ENCODE measurements at places on chromosomes 12 and 14. TPM values are rescaled to one million over a fixed set of nuclear protein-coding genes. Genes with fewer than 3 reads are reported as not detected.
A peak's percentile ranks its signal among the peaks of the same experiment; 100 is the strongest.

- no peak overlapping the region for H3K4me3 ChIP-seq
- H3K4me1 ChIP-seq: no peaks in the 10 kb centered on the region
- no peak for DNase-seq
- H3K27ac ChIP-seq: no peak overlapping the region
These were observed 32.8 kb downstream of the CCER1 start for GRCh38 chr12:90922145-90922627.

DNA sequence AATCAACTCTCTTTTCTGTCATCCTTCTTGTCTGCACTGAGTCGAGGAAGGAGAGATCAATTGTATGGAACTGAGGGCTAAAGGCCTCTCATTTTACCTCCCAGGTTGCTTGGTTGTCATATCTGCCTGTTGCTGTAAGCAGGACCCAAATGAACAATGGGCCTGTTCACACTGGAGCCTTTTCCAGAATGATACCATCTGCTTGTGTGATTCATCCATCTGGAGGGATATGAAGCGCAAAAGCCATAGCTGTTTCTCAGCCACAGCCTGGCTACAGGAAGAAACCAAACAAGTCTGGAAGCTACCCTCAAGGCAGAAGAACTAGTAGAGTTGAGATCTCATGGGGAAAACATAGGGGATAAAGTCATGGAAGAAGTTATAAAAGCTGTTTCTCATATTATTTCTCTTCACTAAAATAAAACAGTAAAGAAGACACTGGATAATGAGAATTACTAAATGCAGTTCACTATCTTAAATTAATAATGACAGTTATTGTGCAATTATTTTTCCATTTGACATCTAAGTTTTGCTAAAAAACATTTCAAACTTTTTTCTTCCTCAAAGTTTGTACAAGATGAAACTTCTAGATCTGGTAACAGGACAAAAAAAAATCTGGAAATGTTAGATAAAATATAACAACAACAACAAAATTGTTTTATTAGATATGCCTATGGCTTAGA lies 106.3 kb downstream of the SPTSSA start:
- no peak overlapping the region for H3K27ac ChIP-seq
- H3K4me3 ChIP-seq: no peak overlapping the region
- no peaks in the 10 kb centered on the region for H3K36me3 ChIP-seq
- no peaks in the 10 kb centered on the region for H3K27me3 ChIP-seq
- H3K4me1 ChIP-seq: peaks cover 3% of the 10 kb centered on the region

- H3K36me3 ChIP-seq: no peaks in the 10 kb centered on the region
- H3K4me3 ChIP-seq: no peak overlapping the region
- H3K27ac ChIP-seq: no peak overlapping the region
- no peak for DNase-seq
- no peaks in the 10 kb centered on the region for H3K4me1 ChIP-seq
These were observed 60.3 kb downstream of the TESC start for GRCh38 chr12:117038919-117039318.

- no peak overlapping the region for H3K4me3 ChIP-seq
- H3K27ac ChIP-seq: no peak overlapping the region
- no peaks in the 10 kb centered on the region for H3K4me1 ChIP-seq
- H3K36me3 ChIP-seq: no peaks in the 10 kb centered on the region
- peaks cover 8% of the 10 kb centered on the region for H3K27me3 ChIP-seq
These were observed 428.1 kb downstream of the NRXN3 start for GRCh38 chr14:78598046-78598920.

DNA sequence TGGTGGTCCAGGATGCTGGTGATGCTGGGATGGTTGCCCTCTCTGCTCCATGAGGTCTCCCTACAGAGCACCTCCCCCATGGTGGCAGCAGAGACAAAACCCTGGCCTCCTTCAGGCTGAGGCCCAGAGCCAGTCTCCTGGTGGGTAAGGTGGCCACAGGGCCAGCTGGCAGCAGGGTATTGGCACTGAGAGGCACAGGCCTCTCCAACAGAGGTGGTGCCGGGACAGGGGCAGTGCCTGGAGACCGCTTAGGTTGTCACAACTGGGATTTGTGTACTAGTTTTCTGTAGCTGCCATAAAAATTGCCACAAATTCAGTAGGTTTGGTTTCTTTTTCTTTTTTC lies 6.1 kb upstream of the MTA1 start:
- no peak overlapping the region for H3K4me3 ChIP-seq
- DNase-seq: no peak

- H3K27me3 ChIP-seq: no peaks in the 10 kb centered on the region
- no peaks in the 10 kb centered on the region for H3K4me1 ChIP-seq
- no peak for DNase-seq
- no peak overlapping the region for H3K27ac ChIP-seq
- H3K36me3 ChIP-seq: no peaks in the 10 kb centered on the region
These were observed 10.2 kb downstream of the PZP start for GRCh38 chr12:9198012-9198411.

GRCh38 chr14:75833326-75834020 lies 148.3 kb downstream of the TGFB3 start:
- peaks cover 9% of the 10 kb centered on the region for H3K36me3 ChIP-seq
- no peak overlapping the region for H3K27ac ChIP-seq
- no peaks in the 10 kb centered on the region for H3K27me3 ChIP-seq
- peaks cover 12% of the 10 kb centered on the region for H3K4me1 ChIP-seq

GRCh38 chr14:97709552-97709951 lies 912.4 kb downstream of the VRK1 start:
- DNase-seq: peak; percentile 73
- peak overlapping the region; percentile 75 for H3K27ac ChIP-seq
- no peaks in the 10 kb centered on the region for H3K27me3 ChIP-seq
- H3K36me3 ChIP-seq: no peaks in the 10 kb centered on the region
- H3K4me3 ChIP-seq: no peak overlapping the region
- peaks cover 70% of the 10 kb centered on the region for H3K4me1 ChIP-seq

DNA sequence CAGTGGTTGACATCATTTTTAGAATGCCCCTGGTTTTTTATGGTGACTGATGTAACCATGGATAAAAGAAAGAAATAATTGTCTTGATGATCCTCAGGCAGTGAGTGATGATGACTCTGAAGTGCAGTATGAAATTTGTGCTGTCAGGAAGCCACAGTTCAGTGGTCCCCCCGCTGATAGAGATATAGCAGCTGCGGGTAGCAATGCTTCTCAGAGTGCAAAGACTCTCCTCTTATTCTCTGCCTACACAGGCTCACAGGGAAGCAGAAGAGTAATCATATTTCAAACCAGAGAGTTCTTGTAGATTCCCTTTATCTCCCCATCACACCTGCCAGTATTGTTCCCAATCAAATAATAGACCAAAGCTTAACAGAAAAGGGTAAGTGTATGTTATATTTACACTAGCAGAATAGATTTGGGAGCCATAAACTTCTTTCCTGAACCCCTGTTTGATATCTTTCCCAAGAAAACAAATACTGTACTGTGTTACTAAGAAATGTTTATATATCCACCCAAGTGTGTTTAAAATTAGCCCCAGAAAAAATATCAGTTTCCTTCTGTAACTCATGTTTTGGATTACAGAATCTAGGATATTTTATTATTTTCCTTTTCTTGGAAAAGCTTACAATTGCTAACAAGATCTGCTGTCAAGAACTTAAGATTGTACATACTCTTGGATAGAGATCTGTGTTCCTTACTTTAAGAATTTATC lies 1817.4 kb upstream of the FLRT2 start:
- H3K36me3 ChIP-seq: no peaks in the 10 kb centered on the region
- H3K4me1 ChIP-seq: no peaks in the 10 kb centered on the region
- H3K4me3 ChIP-seq: no peak overlapping the region
- H3K27ac ChIP-seq: no peak overlapping the region
- no peak for DNase-seq

DNA sequence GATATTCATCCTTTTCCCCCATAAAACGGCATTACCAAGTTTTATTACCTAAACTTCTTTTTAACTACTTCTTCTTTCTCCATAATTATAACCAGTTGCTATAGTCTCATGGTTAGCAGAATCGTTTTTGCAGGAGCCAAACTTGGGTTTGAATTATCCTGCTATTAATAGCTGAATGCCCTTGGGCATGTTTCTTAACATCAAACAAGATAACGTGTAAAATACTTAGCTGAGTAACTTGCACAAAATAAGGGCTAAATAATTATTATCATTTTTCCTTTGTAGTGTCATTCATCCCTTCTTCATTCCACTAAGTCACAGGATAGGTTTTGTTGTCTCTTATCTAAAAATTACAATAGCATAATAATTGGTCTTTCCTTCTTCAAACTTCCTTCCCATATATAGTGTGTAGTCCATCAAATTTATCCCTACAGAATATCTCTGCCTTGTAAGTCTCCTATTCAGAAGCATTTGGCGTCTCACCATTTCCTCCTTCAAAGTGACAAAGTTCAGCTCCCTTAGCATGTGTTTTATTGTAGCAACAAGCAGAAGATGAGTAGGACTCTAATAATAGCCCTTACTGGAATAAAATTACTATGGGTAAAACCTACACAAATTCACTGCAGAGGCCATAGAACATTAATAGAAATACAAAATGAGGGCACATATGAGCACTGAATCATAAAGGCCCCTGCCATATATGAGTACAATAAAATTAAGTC lies 63.8 kb downstream of the FAR2 start:
- H3K4me3 ChIP-seq: no peak overlapping the region
- DNase-seq: no peak
- H3K27me3 ChIP-seq: no peaks in the 10 kb centered on the region
- H3K36me3 ChIP-seq: no peaks in the 10 kb centered on the region
- no peaks in the 10 kb centered on the region for H3K4me1 ChIP-seq
- no peak overlapping the region for H3K27ac ChIP-seq

DNA sequence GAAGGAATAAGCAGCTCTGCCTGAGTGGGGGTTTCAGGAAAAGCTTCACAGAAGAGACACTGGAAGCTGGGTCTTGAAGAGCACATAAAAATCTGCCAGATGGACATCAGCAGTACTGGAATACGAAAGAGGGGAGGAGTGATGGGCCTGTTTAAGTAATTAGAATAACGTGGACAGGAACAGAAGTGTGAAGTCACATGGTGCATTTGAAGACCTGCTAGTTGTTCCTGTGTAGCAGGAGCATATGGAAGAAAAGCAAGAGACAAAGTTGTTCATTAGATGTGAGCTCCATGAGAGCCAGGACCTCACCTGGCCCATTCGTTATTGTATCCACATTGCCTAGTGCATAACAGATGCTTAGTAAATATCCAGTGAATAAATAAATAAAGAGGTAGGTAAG lies 69.3 kb upstream of the VSX2 start:
- H3K27ac ChIP-seq: no peak overlapping the region
- peaks cover 1% of the 10 kb centered on the region for H3K36me3 ChIP-seq
- DNase-seq: no peak
- H3K27me3 ChIP-seq: no peaks in the 10 kb centered on the region
- no peak overlapping the region for H3K4me3 ChIP-seq

DNA sequence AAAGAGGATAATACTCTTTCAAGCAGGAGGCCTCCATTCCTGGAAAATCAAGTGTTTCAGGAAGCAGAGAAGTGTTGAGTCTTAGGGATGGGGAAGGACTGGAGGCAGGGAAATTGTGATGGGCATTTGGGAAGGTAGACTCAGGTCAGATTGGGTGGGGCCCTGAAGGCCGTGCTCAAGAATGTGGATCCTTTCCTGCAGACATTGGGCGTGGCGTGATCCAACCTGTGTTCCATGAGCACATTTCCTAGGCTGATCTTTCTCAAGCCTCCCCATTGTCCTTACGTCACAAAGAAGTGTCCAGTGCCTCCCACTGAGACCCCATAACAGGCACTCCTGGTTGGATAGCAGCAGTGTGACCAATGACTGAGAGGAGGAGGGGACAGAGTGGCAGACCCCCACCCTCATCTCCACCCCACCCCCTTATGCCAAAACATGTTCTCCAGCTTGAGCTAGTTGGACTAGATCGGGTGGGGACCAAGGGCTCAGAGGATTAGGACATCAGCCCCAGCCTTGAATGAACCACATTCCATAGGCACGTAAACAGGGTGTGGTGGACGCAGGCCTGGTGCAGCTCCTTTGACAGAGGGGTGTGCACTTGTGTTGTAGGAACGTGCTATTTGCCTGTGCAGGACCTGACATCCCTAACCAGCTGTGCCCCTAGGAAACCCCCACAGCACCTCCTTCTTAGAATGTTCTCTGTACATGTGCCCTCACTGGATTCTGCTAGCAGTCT lies 76.8 kb downstream of the TTC9 start:
- DNase-seq: no peak
- H3K36me3 ChIP-seq: no peaks in the 10 kb centered on the region
- peaks cover 2% of the 10 kb centered on the region for H3K4me1 ChIP-seq
- no peaks in the 10 kb centered on the region for H3K27me3 ChIP-seq
- no peak overlapping the region for H3K4me3 ChIP-seq
- H3K27ac ChIP-seq: no peak overlapping the region

GRCh38 chr14:72013721-72014345 lies 81.6 kb downstream of the RGS6 start:
- peaks cover 1% of the 10 kb centered on the region for H3K27me3 ChIP-seq
- DNase-seq: no peak
- H3K4me3 ChIP-seq: no peak overlapping the region
- no peaks in the 10 kb centered on the region for H3K36me3 ChIP-seq

GRCh38 chr12:23760495-23760894 lies 189.0 kb downstream of the SOX5 start:
- H3K27me3 ChIP-seq: no peaks in the 10 kb centered on the region
- no peaks in the 10 kb centered on the region for H3K36me3 ChIP-seq
- H3K4me3 ChIP-seq: no peak overlapping the region
- no peak overlapping the region for H3K27ac ChIP-seq
- DNase-seq: no peak

The TAS2R46 gene
- total RNA-seq: 0.45 TPM

The RIC8B gene
- 10.4 TPM for total RNA-seq

The KRT83 gene
- total RNA-seq: not detected

The MAP3K12 gene
- 10.0 TPM for total RNA-seq

Data from activated CD8-positive, alpha-beta T cell treated with anti-CD3 and anti-CD28 coated beads for 36 hours (primary cell).